Astrocyte (in vitro differentiated cells and primary cell): ENCODE measurements at places on chromosomes 7 and 10. TPM values are rescaled to one million over a fixed set of nuclear protein-coding genes. Genes with fewer than 3 reads are reported as not detected.

Gene OR2A1
- not detected in 2 replicates for total RNA-seq

GRCh38 chr10:42755028-42755451, 27.6 kb upstream of the BMS1 start:
- DNase-seq, result no peak

Gene ETV1
- total RNA-seq, result 12.5 and 12.6 TPM in 2 replicates

DNA sequence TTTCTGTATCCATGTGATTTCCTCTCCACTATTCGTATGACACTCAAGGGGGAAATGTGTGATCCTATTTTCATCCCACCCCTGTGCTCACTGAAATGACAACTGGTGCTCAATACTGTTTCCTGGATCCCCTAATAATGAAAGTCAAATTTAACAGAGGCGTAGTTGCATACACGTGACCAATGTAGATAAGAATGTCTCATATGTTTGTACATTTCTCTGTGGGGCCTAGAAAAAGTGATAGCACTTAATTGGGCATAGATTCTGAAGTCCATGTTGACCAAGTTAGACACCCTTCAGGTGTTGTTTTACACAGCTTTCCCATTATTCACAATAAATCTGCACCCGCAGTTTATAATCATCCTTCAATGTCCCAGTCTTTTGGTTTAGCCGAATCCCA, 59.1 kb downstream of the JAZF1 start:
- no peak for DNase-seq

DNA sequence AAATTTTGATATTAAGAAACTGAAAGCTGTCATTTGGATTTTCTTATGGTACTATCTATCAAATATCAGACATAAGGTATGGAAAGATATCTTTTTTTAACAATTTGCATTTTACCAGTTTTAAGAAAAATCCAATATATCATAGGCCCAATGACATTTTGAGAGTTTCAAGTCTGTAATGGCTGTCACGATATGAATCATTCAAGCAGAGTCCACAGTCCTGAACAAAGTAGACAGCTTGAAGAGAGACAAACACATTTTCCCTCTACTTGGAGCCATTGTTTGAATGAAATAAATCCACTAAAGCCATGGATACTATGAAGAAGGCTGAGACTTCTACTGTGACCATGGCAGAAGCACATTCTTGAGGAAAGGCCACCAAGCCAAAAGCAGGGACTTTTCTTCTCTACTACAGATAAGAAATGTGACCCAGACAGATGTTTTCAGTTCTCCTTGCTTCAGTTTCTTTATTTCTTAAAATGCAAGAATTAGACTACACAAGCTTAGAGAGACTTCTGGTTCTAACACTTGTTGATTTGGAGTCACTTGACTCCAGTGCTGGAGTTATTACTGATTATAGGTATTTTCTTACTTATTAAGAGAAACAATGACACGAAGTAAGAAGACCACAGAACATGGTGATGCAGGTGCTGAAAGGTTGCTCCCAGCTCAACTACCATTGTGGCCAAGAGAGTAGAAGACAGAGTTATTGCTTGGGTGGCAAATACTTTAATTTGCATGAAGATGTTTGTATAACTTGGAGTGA, 429.1 kb downstream of the KIF20B start:
- no peak for DNase-seq

DNA sequence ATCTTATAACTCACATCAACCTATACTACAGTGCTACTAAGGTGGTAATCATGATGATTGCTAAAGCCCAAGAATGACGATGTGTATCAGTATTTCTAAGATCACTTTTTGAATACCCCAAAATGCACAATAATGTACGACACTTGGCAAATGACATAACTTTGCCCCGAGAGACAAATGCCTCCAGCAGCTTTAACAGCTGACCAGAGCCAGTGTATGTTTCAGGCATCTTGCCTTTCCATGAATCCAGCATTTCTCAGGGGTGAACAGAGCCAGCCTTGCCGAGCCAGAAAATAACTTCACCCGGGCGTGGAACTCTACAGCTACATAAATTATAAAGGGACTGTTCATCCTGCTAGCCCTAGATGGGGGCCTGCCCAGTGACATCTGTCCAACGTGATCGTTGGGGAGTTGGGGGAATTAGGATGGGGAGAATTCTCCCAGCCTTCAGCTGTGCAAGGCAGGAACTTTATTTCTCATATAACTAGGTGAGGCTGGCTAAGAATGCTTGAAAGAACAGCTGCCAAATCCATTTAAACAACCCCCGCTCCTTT, 1.8 kb downstream of the IGFBP3 start:
- DNase-seq, result no peak

Gene PTF1A
- not detected in 2 replicates for total RNA-seq

- no peak for DNase-seq
These were observed 57.9 kb downstream of the MKX start for GRCh38 chr10:27687743-27688142.

- peak; percentile 68 for DNase-seq
These were observed 29.9 kb downstream of the RNLS start for GRCh38 chr10:88553116-88553752.

Gene HOXA7
- not detected in 2 replicates for total RNA-seq

Gene AP4M1
- total RNA-seq, result 14.7 and 15.5 TPM in 2 replicates

- DNase-seq, result no peak
These were observed 24.8 kb upstream of the MKI67 start for GRCh38 chr10:128151031-128151430.

DNA sequence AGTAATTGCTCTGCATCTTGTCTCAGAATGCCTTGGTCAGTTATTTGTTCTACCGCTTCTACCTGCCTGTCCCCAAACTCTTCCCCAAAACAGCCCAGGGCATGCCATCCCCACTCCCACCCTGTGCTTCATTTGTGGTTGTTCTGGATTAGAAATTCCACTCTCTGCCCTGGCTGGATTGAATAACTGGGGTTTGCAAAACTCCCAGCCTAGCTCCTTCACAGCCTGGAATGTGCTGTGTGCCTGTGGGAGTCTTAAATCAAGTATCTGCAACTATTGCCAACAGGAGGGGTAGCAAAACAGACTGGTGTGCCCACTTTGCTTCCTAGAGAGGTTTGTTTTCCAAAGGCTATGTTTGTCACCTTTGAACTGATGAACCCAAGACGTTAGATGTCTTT, 24.2 kb downstream of the TSPAN15 start:
- no peak for DNase-seq

DNA sequence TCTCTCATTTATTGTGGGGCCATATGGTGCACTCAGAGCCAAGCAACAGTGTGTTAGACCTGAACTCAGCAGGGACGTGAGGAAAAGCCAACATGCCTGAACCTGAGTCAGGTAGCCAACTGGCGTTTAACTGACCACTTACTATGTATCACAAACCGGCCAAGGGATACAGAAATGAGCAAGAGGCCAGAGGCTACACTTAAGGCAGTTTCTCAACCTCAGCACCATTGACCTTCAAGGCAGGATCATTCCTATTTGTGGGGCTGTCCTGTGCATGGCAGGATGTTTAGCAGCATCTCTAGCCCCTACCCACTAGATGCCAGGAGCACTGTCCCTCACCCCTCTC, 103.5 kb upstream of the NANOS1 start:
- no peak for DNase-seq

DNA sequence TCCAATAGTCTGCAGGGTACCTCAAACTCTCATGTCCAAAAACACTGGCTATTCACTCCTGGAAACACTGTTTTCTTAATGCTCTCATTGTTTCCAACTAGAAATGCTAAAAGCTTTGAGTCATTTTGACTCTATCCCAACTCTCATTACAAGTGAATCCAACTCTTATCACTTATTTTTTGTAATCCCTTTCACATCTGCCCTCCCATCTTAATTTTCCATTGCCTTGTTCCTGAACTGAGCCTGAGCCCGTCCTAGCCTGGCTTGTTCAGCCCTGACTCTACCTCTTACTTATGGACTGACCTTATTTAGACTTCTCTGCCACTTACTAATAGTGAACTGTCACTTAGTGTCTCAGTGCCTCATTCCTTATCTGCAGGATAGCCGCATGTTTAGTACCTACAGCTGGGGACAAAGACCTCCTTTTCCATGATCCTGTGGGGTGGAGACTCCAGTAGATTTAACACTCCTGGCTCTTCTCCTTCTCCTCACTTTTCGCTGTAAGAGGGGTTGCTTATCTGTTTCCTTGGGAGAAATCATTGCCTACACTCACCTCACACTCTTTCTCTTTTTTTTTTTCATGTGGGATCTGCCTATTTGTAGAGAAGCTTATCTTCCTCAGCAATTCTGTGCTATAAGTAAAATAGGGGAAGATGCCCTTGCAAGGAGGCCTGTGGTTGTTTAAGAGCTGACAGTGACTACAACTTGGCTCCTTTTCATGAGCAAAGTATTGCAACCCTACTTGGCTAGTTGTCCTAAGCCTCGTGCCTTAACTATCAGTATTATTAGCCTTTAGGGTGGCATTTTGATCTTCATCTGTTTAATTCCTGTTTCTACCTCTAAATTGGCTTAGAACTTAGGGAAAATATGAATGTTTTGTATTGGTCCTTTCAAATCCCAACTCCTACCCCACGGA, 56.4 kb downstream of the SLC16A12 start:
- peak; percentile 87 for DNase-seq

GRCh38 chr10:100109670-100110069, 28.0 kb upstream of the CPN1 start:
- no peak for DNase-seq

GRCh38 chr7:21947056-21947455, 1.4 kb upstream of the CDCA7L start:
- no peak for DNase-seq

Gene ZC3HAV1L
- total RNA-seq, result 11.9 and 12.3 TPM in 2 replicates

DNA sequence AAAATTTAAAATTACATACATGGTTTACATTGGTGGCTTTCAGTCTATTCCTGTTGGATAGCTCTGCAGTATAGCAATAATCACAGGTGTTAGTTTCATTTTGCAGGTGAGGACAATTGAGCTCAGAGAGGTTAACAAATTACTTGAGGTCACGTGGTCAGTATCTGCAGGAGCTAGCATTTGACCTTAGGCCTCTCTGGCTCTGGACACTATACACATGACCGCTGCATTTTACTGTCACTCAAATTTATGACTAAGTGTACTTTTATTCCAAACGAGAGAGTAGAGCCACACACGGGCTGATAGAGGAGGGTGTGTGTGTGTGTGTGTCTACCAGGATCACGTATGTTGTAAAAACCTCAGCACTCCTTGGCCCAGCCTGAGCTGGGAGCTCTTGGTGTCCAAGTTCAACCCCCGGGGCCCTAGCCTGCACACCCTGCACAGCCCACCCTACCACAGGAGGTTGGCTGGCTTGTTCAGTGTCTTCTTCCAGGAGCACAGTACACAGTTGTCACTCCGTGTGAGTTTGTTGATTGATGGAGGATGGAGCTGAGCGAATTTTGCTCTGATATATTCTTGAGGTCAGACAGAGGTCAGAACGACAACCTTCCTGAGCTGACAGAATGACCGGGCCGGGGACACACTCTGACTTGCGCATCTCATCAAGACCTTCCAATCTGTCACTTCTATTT, 272.7 kb downstream of the GFRA1 start:
- no peak for DNase-seq

Gene HABP2
- not detected in 2 replicates for total RNA-seq

Gene AGAP6
- total RNA-seq, result 12.3 and 13.7 TPM in 2 replicates

- DNase-seq, result peak; percentile 91
These were observed 33.4 kb downstream of the OGDH start for GRCh38 chr7:44639671-44640321.

DNA sequence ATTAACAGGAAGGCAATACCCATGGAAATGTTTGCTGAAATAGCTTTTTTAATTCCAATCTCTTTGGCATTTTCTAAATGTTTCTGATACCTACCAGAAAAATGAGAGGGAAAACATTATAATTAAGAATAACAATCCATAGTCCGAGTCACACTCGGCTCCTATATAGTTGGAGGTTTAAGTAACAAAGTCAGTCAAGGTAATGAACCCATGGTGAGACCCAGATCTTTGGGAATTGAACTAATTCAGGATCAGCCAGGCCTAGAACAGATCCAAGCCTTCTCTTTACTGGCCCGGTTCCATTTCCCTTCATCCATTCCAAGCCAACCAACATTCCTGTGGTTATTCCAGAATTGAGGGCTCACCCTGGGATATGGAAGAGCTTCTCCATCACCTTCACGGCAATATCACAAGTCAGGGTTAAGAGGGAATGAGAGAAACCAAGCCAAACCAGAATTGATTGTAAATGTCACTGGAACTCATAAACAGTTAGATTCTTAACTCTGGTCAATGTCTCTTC, 28.3 kb downstream of the ABCB4 start:
- peak; percentile 56 for DNase-seq

- peak; percentile 98 for DNase-seq
These were observed 73.4 kb downstream of the AHR start for GRCh38 chr7:17371671-17372524.

Gene ZNF716
- not detected in 2 replicates for total RNA-seq

DNA sequence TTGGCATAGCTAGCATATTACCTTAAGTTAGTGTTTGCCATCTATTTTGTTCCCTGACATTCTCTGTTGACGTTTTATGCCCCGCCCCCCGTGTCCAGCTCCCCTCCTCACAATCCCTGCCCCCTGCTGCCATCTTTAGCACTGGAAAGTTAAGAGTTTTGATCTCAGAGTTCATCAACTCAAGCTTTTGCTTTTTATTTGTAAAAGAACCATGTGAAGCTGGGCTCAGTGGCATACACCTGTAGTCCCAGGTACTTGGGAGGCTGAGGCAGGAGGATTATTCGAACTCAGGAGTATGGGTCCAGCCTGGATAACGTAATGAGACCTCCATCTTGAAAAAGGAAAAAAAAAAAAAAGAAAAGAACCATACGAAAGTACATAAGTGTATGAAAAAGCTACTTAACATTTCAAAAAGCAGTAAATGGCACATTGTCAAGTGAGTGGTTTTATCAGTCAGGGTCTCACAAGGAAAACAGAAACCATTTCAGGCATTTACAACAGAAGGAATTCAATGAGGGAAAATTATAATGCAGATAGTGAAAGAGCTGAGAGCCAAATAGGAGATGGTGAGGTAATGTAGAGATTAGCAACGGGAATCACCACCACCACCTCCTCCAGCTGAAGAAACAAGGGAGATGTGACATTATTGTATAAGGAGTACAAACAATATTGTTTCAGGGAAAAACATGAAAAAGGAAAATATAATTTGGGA, 64.9 kb downstream of the MCU start:
- peak; percentile 84 for DNase-seq

DNA sequence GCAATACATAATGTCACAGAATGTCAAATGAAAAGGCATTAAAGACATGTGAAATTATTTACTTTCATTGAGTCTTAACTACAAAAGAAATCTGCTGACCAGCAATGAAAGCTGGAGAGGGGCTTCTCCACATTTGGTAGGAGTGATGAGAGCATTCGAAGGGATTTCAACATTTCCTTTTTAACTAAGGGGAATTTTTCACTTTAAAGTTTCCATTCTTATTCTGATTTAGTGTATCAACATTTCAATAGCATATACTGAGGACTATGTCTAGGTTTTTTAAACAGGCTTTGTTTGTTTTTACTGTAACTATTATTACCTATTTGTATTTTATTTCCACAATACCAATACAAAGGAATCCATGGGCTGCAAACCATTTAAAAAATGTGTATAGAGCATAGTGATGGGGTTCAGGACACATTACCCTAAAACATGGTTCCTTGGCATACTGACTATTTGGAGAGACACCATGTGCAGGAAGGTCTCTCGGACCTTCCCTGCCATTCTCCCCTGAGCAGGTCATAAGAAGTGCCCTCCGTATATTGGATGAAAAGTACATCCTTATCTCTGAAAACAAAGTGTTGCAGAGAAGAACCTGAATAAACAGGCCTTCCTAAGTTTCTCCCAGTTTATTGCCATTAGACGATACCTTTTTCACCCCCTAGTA, 278.7 kb downstream of the DOCK4 start:
- no peak for DNase-seq

Gene EPHB4
- 62.4 and 73.6 TPM in 2 replicates for total RNA-seq

Gene GBX1
- total RNA-seq, result not detected in 2 replicates
